ENCODE measurements at places on chromosomes 11 and 22. TPM values are rescaled to one million over a fixed set of nuclear protein-coding genes. Genes with fewer than 3 reads are reported as not detected.

GRCh38 chr11:106879029-106879428 lies 139.2 kb downstream of the GUCY1A2 start:
- H3K27ac ChIP-seq: no peak overlapping the region
- no peaks in the 10 kb centered on the region for H3K27me3 ChIP-seq
- H3K36me3 ChIP-seq: no peaks in the 10 kb centered on the region
- no peak for DNase-seq

DNA sequence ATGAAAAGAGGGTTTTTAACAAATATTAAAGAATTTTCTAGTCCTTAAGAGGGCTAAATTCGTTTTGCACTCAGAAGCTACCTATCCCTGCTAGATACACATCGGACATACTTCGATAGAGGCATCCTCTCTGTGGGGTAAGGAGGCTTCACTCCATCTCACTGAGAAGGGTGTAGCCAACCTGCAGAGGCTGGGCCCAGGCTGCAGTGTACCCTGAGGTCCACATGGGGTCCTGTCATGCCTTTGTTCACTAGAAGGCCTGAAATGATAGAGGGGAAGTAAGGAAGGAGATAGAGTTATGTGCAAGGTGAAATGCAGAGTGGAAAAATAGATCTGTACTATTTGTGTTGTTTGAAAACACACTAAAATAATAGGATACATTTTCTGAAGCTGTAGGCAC lies 45.6 kb downstream of the IGSF9B start:
- no peaks in the 10 kb centered on the region for H3K27me3 ChIP-seq
- DNase-seq: no peak
- H3K27ac ChIP-seq: no peak overlapping the region

The SLC5A1 gene
- 0.06 TPM for total RNA-seq

The SCT gene
- total RNA-seq: not detected
